ENCODE measurements at places on chromosomes 6 and 20.

DNA sequence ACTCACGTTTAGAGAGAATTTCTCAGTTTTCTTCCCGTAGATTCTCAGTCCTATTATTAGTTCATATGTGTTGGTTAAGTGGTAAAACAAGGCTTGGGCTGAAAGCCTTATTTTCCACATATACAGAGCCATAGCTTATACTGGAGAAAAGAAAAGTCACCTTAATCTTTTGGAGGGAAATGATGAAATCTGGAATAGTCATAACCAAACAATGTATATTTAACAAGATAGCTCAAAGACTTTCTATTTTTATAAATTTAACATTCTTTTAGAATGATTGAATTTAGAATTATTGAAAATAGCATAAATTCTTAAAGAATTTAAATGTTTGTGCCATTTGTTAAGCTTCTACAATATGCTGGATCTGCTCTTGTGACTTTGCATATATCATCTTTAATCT lies 85.8 kb downstream of the CDKAL1 start:
- no peak for DNase-seq

DNA sequence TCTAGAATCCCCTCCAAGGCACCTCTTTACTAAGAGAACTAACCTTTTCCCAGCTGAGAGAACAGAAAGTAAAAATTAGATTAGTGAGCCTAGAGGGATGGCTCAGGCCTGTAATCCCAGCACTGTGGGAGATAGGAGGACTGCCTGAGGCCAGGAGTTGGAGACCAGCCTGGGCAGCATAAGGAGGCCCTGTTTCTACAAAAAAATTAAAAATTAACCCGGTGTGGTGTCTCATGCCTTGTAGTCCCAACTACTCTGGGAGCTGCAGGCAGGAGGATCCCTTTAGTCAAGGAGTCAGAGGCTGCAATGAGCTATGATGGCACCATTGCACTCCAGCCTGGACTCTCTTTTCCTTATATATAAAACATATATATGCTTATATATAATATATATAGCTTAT lies 5.5 kb upstream of the OOEP start:
- DNase-seq, result no peak

- DNase-seq, result no peak
These were observed 152.2 kb downstream of the BACH2 start for GRCh38 chr6:90144396-90144795.

DNA sequence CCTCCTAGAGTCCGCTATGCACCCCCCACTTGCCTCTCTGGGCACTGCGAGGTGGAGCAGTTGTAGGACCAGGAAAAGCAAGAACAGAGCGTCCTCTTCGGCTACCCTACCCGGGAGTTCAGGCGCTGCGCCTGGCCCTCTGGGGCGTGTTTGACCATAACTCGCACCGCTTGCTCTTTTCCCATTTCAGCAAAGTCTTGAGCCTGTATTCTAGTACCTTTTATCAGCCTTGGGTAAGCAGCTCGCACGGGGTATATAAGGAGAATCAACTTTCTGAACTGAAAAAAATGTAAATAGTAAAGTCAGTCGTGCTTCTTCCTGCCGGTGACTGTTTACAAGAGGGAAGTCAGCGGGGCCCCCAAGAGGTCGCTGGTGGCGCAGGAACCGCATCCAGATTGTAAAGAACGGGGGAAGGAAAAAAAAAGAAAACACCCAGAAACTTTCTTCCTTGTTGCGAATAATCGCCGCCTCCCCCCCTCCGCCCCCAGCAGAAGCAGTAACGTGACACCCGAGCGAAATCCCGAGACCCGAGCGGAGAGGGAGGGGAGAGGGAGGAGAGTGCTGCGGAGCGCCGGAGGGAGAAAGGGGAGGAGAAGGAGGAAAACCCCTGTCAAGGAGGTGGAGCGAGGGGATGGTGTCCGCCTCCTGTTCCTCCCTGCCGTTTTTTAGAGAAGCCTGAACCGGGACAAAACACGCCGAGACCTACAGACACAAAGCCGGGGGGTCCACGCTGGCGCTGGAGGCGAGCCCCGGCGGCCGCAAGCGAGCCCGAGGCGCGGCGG lies at the start of gene UST:
TSS of gene UST (plus strand) at position 668 of the 782 bp plus-strand sequence. CDS start 401 bp downstream, outside the sequence.
- DNase-seq, result peak; percentile 76

- DNase-seq, result no peak
These were observed 8.8 kb upstream of the MUC21 start for GRCh38 chr6:30974490-30975252.

- DNase-seq, result no peak
These were observed 7.2 kb downstream of the RING1 start for GRCh38 chr6:33215271-33216116.

DNA sequence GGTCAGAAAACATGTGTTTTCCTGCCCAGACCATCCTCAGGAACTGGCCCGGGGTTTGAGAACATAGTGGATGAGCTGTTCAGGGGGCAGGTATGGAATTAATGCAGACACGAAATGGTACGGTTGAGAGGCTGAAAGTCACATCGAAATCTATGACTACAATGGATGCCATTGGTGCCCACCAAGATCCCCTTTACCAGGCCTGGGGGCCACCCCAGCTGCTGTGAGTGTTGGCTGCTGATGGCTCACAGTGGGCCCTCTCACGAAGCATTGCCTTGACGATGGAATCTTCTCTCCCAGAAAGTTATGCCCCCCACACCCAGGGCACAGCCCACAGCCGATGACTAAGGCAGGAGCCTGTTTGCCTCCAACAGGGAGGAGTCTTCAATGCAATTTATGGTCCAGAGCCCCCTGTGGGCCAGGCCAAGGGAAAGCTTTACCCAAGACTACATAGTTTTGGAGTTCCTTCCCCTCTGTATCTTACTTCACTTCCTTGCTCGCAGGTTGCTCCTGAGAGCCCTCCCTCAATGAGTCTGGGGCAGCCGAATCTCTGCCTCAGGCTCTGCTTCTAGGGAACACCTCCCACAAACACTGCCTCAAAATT lies 92.6 kb downstream of the BFSP1 start:
- DNase-seq, result no peak

DNA sequence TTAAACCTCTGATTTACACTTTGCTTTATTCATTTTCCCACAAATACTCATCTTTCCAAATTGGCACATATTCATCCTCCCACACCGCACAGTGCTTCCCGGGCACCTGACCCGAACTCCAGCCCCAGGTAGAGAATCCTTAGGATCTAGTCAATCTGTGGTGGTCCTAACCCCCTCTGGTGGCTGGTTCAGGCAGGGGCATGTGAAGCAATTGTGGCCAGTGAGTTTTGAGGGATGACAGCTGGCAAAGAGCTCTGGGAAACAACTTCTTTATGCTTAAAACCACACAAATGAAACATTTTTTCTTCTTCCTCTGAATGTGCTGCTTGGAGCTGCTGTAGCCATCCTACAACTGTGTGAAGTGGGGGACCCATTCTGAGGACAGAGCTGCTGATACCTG lies 54.7 kb downstream of the ELOVL5 start:
- DNase-seq, result no peak

- DNase-seq, result no peak
These were observed 5.6 kb downstream of the PIM1 start for GRCh38 chr6:37175332-37176267.

DNA sequence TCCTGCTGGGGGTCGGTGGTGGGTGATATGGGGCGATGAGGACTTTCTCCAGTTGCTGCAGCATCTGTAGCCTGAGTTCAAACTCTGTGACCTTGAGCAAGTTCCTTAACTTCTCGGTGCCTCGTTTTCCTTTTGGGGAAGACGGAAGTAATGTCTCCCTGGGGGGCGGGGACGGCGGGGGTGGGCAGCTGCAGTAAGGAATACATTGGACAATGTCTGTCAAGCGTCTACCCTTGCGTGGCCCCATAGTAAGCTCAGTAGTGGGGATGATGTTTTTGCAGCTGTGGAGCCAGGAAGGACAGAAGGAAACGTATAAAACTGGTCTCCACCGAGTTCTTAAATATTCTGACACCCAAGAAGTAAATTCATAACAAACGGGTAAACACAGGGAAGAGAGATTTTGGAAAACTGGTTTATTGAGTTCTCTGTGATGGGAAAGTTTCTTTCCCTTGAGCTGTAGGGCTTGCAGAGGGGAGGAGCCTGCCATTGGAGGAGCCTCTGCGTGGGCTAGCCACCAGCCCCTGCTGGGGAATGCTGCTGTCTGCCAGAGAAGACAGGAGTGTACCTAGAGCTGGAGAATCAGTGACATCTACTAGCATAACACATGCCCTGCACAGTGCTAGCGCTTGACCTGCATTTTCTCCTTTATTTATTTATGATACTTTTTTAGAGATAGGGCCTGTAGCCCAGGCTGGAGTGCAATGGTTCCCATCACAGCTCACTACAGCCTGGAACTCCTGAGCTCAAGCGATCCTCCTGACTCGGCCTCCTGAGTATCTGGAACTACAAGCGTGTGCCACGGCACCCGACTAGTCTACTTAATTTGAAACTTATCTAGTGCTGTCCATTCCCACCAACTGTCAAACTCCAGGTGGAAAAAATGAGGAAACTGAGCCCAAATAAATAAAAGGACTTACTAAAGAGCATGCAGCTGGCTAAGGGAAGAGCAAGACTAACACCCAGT lies 1.2 kb upstream of the ACSS1 start:
- no peak for DNase-seq

DNA sequence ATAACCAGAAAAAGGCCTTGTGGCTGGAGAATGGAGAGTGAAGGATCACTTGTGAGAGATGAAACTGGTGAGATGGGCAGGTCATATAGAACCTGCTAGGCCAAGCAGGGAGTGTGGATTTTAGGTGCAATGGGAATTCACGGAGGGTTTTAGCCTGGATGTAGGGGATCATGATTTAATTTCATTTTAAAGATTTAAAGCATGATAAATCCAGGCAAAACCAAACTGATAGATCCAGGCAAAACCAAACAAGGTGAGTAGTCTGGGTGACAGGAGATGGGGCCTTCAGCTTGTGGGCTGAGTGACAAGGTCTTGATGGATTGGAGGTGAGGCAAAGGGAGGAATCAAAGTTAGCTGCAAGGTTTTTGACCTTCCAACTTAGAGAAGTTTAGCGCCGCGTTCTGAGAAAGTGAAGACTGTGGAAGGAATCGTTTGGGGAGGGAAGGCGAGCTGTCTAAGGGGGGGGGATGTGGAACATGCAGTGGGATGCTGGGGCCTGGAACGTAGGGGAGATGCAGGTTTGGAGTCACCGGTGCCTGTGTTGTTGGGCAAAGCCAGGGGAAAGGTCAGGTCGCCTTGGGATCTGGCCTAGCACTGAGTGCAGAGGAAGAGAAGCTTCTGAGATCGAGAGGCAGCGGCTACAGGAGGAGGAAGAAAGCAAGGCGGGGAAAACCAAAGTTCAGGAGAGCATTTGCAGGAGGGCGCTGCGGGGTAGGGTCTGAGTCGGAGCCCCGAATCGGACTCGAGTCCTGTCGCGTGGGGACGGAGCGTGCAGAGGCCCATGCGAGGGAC lies 1.3 kb upstream of the PLCG1 start:
- DNase-seq, result no peak

DNA sequence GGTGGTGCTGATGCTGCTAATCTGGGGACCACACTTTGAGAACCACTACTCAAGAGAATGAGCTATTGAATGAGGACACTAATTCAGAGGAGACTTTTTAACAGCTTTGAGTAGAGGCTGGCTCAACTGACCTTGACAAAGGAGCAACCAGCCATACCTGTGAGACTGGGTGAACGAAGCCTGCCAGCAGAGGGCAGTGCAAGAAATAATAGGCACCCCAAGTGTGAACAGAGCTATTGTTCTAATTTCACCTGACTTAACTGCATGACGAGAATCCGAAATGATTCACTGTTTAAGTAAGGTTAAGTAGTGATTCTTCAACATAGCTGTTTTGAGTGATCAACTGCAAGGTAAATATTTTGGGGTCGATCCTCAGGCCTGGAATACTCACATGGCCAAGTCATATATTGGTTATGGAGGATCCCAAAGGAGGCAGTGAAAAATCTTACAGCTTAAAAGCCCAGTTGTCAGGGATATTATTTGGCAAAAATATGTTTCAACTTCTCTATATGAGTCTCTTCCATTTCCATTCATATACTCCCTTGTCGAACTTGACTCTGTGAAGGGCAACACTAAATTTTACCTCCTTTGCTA lies 550.5 kb upstream of the MARCKS start:
- DNase-seq, result no peak
